ENCODE measurements at places on chromosomes 6 and 20.
A peak's percentile ranks its signal among the peaks of the same experiment; 100 is the strongest.

DNA sequence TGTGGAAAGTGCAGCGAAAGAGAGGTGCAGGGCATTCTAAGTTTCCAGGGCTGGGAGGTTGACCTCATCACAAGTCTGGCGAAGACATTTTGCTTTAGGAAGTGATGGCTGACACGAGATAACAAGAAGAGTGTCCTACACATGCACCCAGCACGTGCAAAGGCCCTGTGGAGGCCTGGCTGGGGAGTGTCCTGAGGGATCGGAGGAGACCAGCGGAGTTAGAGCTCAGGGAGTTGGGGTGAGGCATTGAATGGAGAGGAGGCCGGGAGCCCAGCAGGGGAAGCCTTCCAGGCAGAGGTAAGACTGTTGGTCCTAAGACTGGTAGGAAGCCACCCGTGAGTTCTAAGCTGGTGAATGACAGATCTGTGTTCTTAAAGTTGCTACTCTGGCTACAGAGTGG is 58.4 kb downstream of the PPP1R14C start:
- no peak for DNase-seq

- DNase-seq, result no peak
These were observed 264.3 kb downstream of the MAFB start for GRCh38 chr20:40424695-40425094.

DNA sequence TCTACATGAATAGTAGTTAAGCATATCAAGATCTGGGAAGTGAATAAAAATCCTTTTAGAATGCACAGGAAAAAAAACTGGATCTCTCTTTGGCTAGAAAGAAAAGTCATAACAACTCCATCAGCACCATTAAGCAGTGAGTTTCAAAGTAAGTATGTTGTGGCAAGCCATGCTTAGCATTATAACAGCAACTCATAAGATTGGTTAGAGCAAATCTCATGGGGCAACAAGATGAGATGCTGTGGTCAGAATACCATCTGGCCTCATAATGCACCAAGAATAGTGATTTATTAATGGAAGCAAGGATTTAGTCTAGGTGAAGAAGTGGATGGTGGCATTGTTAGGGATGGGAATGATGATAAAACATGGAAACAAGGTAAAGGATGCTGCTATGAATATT is 159.4 kb downstream of the PHF3 start:
- DNase-seq, result no peak

- no peak for DNase-seq
These were observed 1.1 kb downstream of the ID1 start for GRCh38 chr20:31605902-31606803.

GRCh38 chr6:163804991-163805390 is 390.5 kb downstream of the QKI start:
- no peak for DNase-seq

DNA sequence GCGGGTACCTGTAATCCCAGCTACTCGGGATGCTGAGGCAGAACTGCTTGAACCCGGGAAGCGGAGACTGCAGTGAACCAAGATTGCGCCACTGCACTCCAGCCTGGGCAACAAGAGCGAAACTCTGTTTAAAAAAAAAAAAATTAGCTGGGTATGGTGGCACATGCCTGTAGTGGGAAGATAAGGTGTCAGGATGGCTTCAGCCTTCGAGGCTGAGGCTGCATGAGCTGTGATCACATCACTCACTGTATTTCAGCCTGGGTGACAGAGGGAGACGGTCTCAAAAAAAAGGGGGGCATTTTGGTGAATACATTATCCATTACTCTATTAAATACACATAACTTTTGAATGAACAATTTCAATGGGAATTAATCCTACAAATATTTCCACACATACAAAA is 32.4 kb downstream of the SNX3 start:
- DNase-seq, result no peak

DNA sequence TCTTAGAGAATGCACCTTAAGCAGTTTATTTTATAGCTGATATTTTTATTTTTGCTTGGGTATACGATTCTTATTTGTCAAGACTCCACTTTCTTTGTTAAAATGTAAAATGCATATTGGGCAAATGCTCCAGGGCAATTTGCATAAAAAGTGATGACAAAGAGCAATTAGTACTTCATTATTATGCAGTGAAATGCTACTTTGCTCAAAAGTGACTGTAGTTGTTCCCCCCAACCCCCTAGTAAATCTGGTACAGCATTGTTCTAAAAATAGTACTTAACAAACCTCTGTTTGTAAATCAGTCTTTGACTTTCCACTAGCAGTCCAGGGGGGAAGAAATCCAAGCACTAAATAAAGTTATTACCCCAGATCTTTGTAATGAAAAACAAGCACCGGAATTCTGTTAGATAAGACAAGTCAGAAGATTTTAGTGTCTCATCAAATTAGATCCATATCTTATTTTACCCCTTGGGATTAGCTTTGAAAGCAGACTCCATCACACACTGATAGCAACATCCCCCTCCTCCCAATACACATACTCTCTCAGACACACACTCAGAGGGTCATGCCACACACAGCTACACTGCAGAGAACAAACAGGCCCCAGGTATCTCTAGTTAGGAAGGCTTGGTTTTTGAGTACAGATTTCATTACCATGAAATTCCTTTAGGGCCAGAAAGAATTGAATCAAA is 32.9 kb upstream of the BACH2 start:
- DNase-seq, result no peak

GRCh38 chr6:163533443-163533842 is 118.9 kb downstream of the QKI start:
- DNase-seq, result no peak

- DNase-seq, result no peak
These were observed 22.1 kb upstream of the FOXP4 start for GRCh38 chr6:41523915-41524633.

- no peak for DNase-seq
These were observed 95.4 kb upstream of the DEFB112 start for GRCh38 chr6:50145125-50145524.

- no peak for DNase-seq
These were observed 726.0 kb downstream of the KIF16B start for GRCh38 chr20:15847196-15847784.

DNA sequence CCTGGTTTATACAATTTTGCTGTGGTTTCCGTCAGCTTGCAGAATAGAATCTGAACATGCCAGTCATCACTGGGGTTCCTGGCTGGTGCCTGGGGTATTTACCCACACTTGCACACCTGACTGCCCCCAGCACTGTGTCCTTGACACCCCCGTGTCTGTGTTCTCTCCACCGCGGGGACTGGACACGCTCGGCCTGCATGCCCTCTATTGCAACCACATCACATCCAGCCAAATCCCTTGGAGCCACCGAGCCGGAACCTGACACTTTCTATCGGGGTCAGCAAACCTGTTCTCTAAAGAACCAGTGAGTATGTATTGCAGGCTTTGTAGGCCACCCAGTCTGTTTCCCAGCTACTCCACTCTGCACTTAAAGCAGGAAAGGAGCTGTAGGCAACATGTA is 527.5 kb downstream of the PRKN start:
- no peak for DNase-seq

GRCh38 chr20:48291896-48292295 is 506.6 kb upstream of the SULF2 start:
- no peak for DNase-seq

GRCh38 chr6:11604215-11604614 is 66.7 kb downstream of the TMEM170B start:
- no peak for DNase-seq

GRCh38 chr6:170111816-170112582 is 178.9 kb downstream of the DLL1 start:
- DNase-seq, result no peak

GRCh38 chr6:20402342-20403069 is 827 bp downstream of the E2F3 start:
- DNase-seq, result no peak

DNA sequence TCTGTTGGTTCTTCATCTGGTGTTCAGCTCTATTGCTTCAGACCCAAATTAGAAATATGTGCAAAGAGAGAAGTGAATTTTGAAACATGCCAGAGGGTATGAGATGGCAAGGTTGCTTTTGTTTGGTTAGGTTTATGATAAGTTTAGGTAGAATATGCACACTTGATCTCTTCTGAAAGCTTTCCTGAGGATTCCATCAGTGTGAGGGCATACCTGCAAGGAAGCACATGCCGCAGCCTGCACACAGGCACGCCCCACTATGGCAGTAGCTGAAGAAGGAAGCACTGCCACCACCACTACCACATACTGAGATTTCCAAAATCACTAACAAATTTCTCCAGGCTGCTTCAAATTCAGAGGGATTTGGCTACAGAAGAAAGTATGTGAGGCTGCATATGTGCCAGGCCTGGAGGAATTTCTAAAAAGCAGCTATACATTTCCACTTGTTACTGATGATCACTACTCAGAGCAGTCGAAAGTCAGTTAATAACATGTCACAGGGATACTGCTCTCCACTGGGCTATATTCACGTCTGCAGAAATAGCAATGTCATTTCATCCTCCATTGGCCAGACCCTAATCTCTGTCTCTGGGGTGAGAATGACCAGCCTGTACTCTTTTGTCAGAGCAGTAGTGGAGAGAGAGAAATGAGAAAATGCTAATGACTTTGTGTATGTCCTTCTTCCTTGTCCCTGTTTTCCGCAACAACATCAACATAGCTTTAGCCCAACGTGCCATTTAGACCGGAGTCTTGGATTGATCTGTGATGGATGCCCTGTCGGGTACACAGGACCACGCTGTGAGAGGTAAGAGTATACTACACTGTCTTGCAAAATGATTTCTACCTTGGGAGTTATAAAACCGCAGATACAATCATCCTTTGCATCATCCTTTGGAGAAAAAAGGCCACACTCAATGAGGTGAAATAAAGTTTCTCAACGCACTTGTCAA is 396.7 kb downstream of the LAMA2 start:
- DNase-seq, result no peak

- DNase-seq, result no peak
These were observed 110.1 kb upstream of the JAG1 start for GRCh38 chr20:10783707-10784553.

DNA sequence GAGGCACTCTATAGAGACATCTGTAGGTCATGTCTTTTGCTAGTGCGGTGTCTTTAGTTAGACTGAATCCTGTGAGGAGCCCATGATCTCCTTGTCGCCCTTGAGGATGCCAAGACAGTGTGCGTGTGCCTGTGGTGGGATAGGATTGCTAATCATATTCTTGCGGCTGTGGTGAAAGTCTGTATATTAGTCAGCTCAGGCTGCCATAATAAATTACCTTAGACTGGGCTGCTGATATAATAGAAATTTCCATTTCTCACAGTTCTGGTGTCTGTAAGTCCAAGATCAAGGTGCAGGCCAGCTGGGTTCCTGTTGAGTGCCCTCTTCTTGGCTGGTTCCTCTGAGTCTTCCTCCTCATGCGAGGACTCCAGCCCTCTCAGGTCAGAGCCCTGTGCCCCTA is 141.2 kb downstream of the JARID2 start:
- DNase-seq, result no peak

DNA sequence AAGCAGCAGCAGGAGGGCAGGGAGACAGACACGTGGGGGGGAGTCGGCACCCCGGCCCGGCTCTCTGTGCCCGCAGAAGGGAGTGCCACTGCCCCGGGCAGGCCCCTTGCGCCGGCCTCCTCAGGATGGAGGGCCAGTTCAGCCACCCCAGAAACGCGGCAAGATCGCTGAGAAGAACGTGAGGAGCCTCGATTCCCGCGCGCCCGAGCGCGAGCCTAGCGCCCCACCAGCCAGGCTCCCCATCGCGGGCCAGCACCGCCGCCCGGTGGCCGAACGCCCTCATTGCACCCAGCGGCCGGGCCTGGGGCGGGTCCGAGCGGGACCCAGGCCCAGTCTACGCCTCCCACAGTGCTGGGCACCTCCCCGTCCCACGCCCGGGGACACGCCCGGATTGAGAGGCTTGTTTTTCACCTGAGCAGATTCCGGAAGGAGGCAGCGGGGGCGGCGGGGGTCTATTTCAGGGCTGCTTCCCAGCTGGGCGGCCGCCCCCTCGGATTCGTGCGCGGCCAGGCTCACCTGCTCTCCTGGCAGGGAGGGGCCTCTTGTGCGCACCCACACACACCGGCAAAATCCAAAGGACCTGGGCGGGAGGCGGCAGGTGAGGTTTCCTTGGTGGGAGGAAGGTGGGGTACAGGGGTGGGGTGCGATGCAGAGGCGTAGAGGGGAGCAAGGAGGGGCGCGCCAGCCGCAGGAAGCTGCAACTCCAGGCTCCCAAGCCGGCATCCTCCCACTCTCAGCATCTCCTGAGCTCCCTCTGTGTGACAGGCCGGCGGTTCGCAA is 9.0 kb upstream of the GRM4 start:
- peak; percentile 33 for DNase-seq

- no peak for DNase-seq
These were observed 56.4 kb downstream of the CCN2 start for GRCh38 chr6:131894493-131895424.

DNA sequence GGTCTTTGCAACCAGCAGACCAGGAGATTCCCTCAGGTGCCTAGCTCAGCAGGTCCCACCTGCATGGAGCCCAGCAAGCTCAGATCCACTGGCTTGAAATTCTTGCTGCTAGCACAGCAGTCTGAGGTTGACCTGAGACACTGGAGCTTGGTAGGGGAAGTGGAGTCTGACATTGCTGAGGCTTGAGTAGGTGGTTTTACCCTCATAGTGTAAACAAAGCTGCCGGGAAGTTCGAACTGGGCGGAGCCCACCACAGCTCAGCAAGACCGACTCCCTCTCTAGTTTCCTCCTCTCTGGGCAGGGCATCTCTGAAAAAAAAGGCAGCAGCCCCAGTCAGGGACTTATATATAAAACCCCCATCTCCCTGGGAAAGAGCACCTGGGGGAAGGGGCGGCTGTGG is 34.3 kb downstream of the PRSS35 start:
- no peak for DNase-seq

GRCh38 chr20:33730946-33731692 is 677 bp upstream of the ZNF341 start:
- DNase-seq, result no peak

DNA sequence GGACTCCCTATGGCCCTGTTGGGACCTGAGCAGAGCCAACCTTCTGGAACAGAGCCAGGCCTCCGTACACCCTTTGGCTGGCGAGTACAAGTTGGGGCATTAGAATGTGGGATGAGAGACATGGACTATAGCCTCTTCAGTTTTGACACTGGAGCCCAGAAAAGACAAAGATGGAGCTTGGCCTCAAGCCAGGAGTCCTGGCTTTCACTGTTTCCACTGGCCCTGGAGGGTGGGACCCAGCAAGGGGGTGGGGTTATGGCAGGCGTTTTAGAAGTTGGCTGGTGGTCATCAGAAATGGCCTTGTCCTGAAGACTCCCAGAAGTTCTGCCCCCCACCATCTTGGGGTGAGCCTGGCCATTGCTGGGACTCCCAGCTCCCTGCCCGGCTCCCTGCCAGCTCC is 21.8 kb downstream of the ITPR3 start:
- no peak for DNase-seq

- no peak for DNase-seq
These were observed 13.6 kb upstream of the C20orf144 start for GRCh38 chr20:33648396-33649004.

DNA sequence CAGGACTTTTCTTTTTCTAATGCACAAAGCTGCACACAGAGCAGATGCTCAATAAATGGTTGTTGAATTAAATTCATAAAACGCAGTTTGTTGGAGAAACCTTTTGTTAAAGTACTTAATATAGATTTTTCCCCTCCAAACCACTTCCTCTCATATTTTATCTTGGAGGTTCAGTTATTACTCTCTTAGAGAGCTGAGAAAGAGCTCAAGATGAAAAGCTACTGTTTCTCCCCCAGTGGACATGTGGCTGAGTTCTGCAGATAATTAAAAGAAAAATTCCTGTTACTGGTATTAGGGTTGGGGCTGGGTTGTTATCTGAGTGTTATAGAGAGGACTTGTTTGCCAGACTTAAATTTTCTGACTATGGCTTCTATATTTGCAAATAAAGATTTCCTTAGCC is 294.0 kb downstream of the TBC1D7 start:
- DNase-seq, result no peak
